ENCODE measurements at places on chromosomes 6 and 20.

- DNase-seq, result no peak
Measured at GRCh38 chr20:6295867-6296256, 173.0 kb upstream of the FERMT1 start.

GRCh38 chr6:113953346-113953745 lies 17.6 kb downstream of the HDAC2 start:
- DNase-seq, result no peak

- no peak for DNase-seq
Measured at GRCh38 chr6:130503146-130503545, 137.3 kb downstream of the TMEM200A start.

GRCh38 chr6:169051371-169051770 lies 202.3 kb downstream of the THBS2 start:
- no peak for DNase-seq

- no peak for DNase-seq
Measured at GRCh38 chr20:25544311-25544710, 41.0 kb downstream of the NINL start.
